ENCODE measurements at places on chromosomes 4 and X. TPM values are rescaled to one million over a fixed set of nuclear protein-coding genes. Genes with fewer than 3 reads are reported as not detected.

GRCh38 chr4:106238820-106239420 is 77.1 kb downstream of the TBCK start:
- peak; percentile 7 for DNase-seq

DNA sequence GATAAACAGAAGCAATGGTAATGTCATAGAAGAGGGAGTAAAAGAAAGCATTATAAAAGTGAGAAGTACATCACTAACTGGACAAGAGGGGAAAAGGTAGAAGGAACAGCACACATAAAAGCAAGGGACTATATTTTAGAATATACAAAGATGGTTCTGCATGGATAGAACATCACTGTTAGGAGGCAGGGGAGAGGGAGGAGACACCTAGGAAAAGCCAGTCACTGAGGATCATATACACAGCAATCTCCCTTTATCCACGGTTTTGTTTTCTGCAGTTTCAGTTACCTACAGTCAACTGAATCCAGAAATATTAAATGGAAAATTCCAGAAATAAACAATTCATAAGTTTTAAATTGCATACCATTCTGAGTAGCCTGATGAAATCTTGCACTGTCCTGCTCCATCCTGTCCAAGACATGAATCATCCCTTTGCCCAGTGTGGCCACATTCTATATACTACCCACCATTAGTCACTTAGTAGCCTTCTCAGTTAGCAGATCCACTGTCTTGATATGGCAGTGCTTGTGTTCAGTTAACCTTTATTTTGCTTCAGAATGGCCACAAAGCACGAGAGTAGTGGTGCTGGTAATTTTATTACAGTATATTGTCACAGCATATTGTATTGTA is 74.2 kb downstream of the PPA2 start:
- DNase-seq = no peak

- DNase-seq = no peak
Observed at GRCh38 chrX:135327299-135327698, 18.0 kb downstream of the ETDC start.

Gene JADE3
- 17.0 TPM for polyA plus RNA-seq

Gene GASK1B
- 27.0 TPM for polyA plus RNA-seq

Gene TAF7L
- polyA plus RNA-seq = 0.27 TPM

Gene TMPRSS11D
- polyA plus RNA-seq = 0.18 TPM
